ENCODE measurements at places on chromosomes 12 and 14. TPM values are rescaled to one million over a fixed set of nuclear protein-coding genes. Genes with fewer than 3 reads are reported as not detected.

P2RX7 gene
- polyA plus RNA-seq = 2.3 TPM

NEUROD4 gene
- 0.07 TPM for polyA plus RNA-seq

FBXW8 gene
- 4.5 TPM for polyA plus RNA-seq

ART4 gene
- 0.16 TPM for polyA plus RNA-seq

OAS1 gene
- polyA plus RNA-seq = 42.0 TPM

LAG3 gene
- polyA plus RNA-seq = 4.8 TPM

GRCh38 chr14:75875958-75876357, 105.8 kb downstream of the TGFB3 start:
- DNase-seq = no peak
- no peak overlapping the region for H3K27ac ChIP-seq
- peaks cover 6% of the 10 kb centered on the region for H3K4me1 ChIP-seq
- no peaks in the 10 kb centered on the region for H3K36me3 ChIP-seq
- H3K27me3 ChIP-seq = no peaks in the 10 kb centered on the region

DNA sequence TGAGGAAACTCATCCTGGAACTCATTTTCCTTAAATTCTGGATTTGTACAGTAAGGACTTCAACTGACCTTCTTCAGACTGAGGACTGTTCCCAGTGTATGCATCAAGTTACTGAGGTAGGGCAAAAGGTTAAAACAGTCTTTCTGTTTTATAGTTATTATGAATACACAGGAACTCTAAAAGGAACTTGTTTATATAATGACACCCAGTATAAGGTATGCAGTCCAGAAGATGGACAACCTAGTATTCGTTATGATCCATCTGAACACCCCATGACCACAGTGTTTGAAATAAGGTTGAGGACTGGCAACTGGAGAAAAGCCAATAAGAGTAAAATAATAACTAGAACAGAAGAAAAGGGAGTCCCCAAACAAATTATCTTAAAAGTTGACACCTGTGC, 779.9 kb upstream of the TMEM132C start:
- no peaks in the 10 kb centered on the region for H3K36me3 ChIP-seq
- H3K4me3 ChIP-seq = no peak overlapping the region
- no peaks in the 10 kb centered on the region for H3K4me1 ChIP-seq
- no peaks in the 10 kb centered on the region for H3K27me3 ChIP-seq
- H3K27ac ChIP-seq = no peak overlapping the region

DNA sequence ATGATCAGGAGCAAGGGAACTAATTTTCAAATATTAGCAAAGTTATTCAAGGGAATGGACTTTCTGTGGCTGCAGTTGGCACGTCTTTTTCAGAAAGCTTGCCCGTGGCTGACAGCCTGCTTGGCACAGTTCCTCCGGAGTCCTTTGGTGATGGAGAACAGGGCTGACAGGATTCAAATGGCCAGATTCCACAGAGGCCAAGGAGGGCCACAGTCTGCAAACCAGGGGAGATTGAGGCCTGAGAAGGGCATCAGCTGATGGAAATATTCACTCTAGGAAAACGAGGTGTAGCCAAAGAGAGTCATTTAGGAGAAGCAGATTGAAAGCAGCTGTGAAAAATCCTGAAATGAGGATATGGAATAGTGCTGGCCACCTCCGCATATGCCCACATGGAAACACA, 178.3 kb downstream of the EMP1 start:
- no peaks in the 10 kb centered on the region for H3K4me1 ChIP-seq
- H3K36me3 ChIP-seq = no peaks in the 10 kb centered on the region
- H3K4me3 ChIP-seq = no peak overlapping the region
- H3K27me3 ChIP-seq = no peaks in the 10 kb centered on the region
- no peak overlapping the region for H3K27ac ChIP-seq

DNA sequence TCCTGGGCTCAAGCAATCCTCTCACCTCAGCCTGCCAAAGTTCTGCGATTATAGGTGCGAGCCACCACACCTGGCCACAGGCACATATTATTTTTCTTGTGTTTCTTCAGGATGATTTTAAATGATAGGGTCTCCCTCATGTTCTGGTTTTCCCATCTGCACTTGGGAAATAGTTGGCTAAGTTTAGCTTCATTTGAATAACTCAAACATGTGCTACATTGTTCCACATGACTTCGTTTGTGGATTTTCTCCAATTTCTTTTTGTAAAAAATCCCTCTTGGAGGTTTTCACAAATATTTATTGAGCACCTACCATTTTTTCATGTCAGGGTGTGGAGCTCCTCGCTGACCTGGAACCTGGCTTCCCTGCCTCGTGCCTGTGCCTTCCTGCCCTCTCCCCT, 55.2 kb upstream of the GNPNAT1 start:
- H3K4me1 ChIP-seq = no peaks in the 10 kb centered on the region
- H3K4me3 ChIP-seq = no peak overlapping the region
- H3K27me3 ChIP-seq = no peaks in the 10 kb centered on the region
- no peak overlapping the region for H3K27ac ChIP-seq
- DNase-seq = no peak

- no peaks in the 10 kb centered on the region for H3K27me3 ChIP-seq
- no peaks in the 10 kb centered on the region for H3K36me3 ChIP-seq
- no peak overlapping the region for H3K27ac ChIP-seq
- H3K4me1 ChIP-seq = peaks cover 10% of the 10 kb centered on the region
- no peak overlapping the region for H3K4me3 ChIP-seq
These were observed 28.0 kb downstream of the NELL2 start for GRCh38 chr12:44847888-44848702.

GRCh38 chr12:77337362-77337761, 272.0 kb upstream of the E2F7 start:
- no peaks in the 10 kb centered on the region for H3K36me3 ChIP-seq
- no peaks in the 10 kb centered on the region for H3K27me3 ChIP-seq
- no peaks in the 10 kb centered on the region for H3K4me1 ChIP-seq
- H3K4me3 ChIP-seq = no peak overlapping the region

GRCh38 chr12:94265966-94266745, 117.8 kb downstream of the PLXNC1 start:
- no peak overlapping the region for H3K27ac ChIP-seq
- no peak overlapping the region for H3K4me3 ChIP-seq
- no peaks in the 10 kb centered on the region for H3K36me3 ChIP-seq
- no peaks in the 10 kb centered on the region for H3K27me3 ChIP-seq
- no peak for DNase-seq

DNA sequence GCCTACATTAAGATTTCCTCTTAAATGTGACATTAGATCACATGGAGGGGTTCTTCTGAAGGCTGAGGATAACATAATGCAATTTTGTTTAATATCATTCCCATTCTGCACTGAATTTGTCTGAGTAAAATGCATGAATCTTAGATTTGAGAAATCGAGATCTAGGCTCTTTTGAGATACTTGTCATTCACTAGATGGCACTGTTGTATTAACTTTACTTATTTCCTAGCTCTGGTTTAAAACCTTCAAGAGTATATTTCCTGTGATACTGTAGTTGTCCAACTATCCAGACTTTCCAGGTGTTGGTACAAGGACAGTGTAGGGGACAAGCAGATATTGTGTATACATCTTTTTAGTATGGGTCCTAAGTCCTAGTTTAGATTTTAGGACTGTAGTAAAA, 91.7 kb upstream of the SEL1L start:
- H3K4me1 ChIP-seq = no peaks in the 10 kb centered on the region
- no peak overlapping the region for H3K4me3 ChIP-seq
- no peaks in the 10 kb centered on the region for H3K36me3 ChIP-seq
- DNase-seq = no peak
- no peak overlapping the region for H3K27ac ChIP-seq

- H3K4me3 ChIP-seq = no peak overlapping the region
- H3K36me3 ChIP-seq = no peaks in the 10 kb centered on the region
These were observed 2.7 kb downstream of the GLTP start for GRCh38 chr12:109877504-109878246.

GRCh38 chr14:57559576-57559975, 65.9 kb upstream of the CCDC198 start:
- no peak for DNase-seq
- H3K36me3 ChIP-seq = no peaks in the 10 kb centered on the region
- no peaks in the 10 kb centered on the region for H3K27me3 ChIP-seq
- H3K27ac ChIP-seq = no peak overlapping the region
- H3K4me3 ChIP-seq = no peak overlapping the region
- H3K4me1 ChIP-seq = no peaks in the 10 kb centered on the region

GRCh38 chr14:61662437-61663311, 32.6 kb upstream of the HIF1A start:
- H3K4me3 ChIP-seq = no peak overlapping the region
- H3K36me3 ChIP-seq = no peaks in the 10 kb centered on the region
- peak overlapping the region; percentile 77 for H3K27ac ChIP-seq
- H3K4me1 ChIP-seq = peaks cover 4% of the 10 kb centered on the region

DNA sequence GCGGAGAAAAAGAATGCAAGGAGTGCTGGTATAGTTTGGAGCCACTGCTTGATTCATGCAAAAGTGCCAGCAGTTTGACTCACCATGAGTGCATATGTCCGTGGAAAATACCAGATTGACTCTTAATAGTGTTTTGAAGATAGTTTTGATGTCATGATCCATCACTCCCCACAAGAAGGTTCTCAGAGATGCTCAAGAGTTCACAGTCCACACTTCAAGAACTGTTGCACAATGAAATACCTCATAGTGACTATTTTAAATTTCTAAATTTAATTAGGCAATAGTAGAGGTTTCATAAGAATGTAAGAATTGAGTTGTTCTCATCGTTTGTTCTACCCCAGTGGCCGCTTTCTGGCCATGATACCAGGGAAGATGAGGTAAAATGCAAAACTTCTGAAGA, 286.6 kb upstream of the RGS6 start:
- H3K4me1 ChIP-seq = peaks cover 7% of the 10 kb centered on the region
- no peak for DNase-seq
- no peaks in the 10 kb centered on the region for H3K27me3 ChIP-seq
- no peak overlapping the region for H3K27ac ChIP-seq
- no peak overlapping the region for H3K4me3 ChIP-seq

- H3K36me3 ChIP-seq = peaks cover 2% of the 10 kb centered on the region
- H3K4me3 ChIP-seq = no peak overlapping the region
- H3K27ac ChIP-seq = no peak overlapping the region
- H3K4me1 ChIP-seq = no peaks in the 10 kb centered on the region
- DNase-seq = no peak
These were observed 98.3 kb downstream of the INSM2 start for GRCh38 chr14:35632271-35632670.

GRCh38 chr12:25276199-25276937, 25.6 kb upstream of the KRAS start:
- H3K4me1 ChIP-seq = peaks cover 7% of the 10 kb centered on the region
- no peaks in the 10 kb centered on the region for H3K36me3 ChIP-seq
- no peak overlapping the region for H3K27ac ChIP-seq
- no peak for DNase-seq
- H3K27me3 ChIP-seq = no peaks in the 10 kb centered on the region

DNA sequence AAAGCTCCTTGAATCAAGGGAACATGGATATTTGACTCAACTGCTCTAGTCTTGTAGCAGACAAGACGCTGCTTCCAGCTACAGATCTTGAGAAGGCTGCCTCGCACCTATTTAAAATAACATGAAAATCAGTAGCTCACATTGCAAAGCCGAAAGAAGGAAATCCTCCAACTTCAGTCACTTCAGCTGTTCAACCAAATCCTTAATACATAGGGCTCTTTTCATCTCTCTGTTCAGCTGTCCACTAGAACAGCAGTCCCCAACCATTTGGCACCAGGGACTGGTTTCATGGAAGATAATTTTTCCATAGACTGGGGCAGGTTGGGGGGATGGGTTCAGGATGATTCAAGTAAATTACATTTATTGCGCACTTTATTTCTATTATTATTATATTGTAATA, 1116.0 kb upstream of the TMEM132C start:
- H3K4me1 ChIP-seq = no peaks in the 10 kb centered on the region
- peaks cover 5% of the 10 kb centered on the region for H3K27me3 ChIP-seq
- H3K27ac ChIP-seq = no peak overlapping the region
- no peak overlapping the region for H3K4me3 ChIP-seq
- no peaks in the 10 kb centered on the region for H3K36me3 ChIP-seq

- DNase-seq = no peak
- no peak overlapping the region for H3K27ac ChIP-seq
- H3K36me3 ChIP-seq = no peaks in the 10 kb centered on the region
- H3K4me3 ChIP-seq = no peak overlapping the region
- H3K4me1 ChIP-seq = peaks cover 3% of the 10 kb centered on the region
These were observed 20.8 kb downstream of the BCAT1 start for GRCh38 chr12:24928131-24928530.

DNA sequence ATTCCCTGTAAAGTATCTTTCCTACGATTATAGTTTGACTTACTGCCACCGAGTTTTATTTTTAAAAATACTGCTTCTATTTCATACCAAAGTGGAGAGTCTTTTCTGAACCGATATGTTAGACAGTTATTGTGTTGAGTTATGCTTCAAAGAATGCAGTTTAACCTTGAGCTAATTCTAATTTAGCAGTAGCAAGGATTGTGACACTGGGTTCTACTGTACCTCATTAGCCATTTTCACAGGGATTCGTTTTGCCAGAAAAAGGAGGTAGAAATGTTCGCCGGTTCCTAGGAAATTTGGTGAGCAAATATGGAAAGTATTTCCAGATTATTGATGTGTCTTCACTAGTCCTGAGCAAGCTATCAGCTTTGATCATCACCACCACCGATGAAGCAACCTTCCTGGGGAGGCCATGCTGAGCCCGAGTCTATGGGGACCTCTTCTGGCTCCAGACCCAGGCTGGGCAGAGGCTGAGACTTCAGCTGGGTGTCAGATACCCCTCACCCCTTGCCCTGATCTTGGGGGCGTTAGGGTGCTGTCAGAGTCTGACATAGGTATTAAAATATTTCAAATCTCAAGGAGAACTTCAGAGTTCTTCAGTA, 13.6 kb downstream of the GLRX5 start:
- no peaks in the 10 kb centered on the region for H3K27me3 ChIP-seq
- no peaks in the 10 kb centered on the region for H3K4me1 ChIP-seq
- no peak for DNase-seq
- no peak overlapping the region for H3K27ac ChIP-seq
- no peak overlapping the region for H3K4me3 ChIP-seq

DNA sequence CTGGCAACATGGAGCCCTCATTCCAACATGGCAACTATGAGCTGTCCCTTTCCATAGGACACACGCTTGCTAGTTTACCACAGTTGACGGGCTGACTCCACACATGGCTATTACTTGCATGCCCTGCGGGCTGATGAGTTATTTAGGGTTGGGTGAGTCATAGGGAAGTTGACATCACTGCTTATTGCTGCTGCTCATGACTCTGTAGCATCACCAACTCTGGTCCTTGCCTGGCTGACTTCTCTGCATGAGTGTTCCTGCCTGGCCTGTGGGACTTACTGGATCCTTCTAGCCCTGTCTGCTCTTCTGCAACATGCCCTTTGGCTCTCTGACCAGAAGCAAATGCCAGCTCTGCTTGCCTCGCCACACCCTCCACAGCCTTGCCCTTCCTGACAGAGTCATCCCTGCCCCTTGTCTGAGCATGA, 199.5 kb downstream of the ANO6 start:
- H3K4me1 ChIP-seq = peaks cover 26% of the 10 kb centered on the region
- H3K36me3 ChIP-seq = peaks cover 54% of the 10 kb centered on the region
- H3K27ac ChIP-seq = no peak overlapping the region
- H3K27me3 ChIP-seq = no peaks in the 10 kb centered on the region
- H3K4me3 ChIP-seq = no peak overlapping the region

GRCh38 chr12:127133675-127134335, 1133.2 kb upstream of the TMEM132C start:
- H3K36me3 ChIP-seq = no peaks in the 10 kb centered on the region
- no peak for DNase-seq
- H3K4me1 ChIP-seq = no peaks in the 10 kb centered on the region
- H3K27ac ChIP-seq = no peak overlapping the region

Data from thymus (tissue), 14 donors.